Activated CD4-positive, alpha-beta T cell treated with anti-CD3 and anti-CD28 coated beads, Interleukin-2, amount 50 U/mL, for 16 hours (primary cell): ENCODE measurements at places on chromosomes 2 and 18.

GRCh38 chr2:168599738-168600137 lies 143.7 kb downstream of the CERS6 start:
- no peak for DNase-seq

- no peak for DNase-seq
Observed at GRCh38 chr18:2680216-2680792, 24.8 kb downstream of the SMCHD1 start.

GRCh38 chr18:49514577-49514976 lies 27.5 kb upstream of the C18orf32 start:
- no peak for DNase-seq

GRCh38 chr2:24315669-24316068 lies 44.7 kb downstream of the ITSN2 start:
- DNase-seq: peak; percentile 81

GRCh38 chr2:11096591-11096990 lies 58.7 kb upstream of the SLC66A3 start:
- no peak for DNase-seq

DNA sequence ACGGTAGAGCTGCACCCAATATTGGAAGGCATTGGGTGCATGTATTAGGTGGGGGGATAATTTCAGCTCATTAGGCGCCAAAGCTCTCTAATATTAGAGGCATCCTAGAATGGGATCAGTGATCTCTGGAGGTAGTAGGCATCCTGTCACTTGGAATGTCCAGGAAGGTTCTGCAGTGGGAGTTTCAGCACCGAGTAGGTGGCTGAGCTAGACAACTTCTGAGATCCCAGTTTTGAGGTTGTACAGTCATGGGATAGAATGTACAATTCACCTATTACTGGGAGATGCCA lies 210.9 kb downstream of the MYCN start:
- DNase-seq: no peak

- DNase-seq: no peak
Observed at GRCh38 chr2:7752291-7752690, 835.1 kb downstream of the RNF144A start.

- DNase-seq: no peak
Observed at GRCh38 chr2:233980955-233981561, 63.9 kb downstream of the TRPM8 start.

DNA sequence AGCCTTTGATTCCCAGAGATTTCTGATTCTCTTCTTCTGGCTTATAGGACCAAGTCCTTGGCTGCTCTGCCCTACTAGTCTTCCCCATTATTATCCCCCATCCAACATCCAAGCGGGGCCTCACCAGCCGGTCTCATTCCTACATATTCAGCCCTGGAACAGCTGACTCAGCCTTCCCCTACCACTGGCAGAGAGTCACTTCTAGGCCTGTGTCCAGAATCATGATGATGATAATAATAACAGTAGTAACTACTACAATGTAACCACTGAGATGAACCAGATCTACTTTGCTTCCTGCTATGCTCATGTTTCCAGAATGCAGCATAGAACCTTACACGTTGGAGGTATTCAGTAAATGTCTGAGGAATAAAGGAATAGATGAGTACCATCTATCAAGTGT lies 295.2 kb downstream of the SRBD1 start:
- DNase-seq: no peak

GRCh38 chr2:171862501-171862900 lies 31.5 kb downstream of the SLC25A12 start:
- no peak for DNase-seq

DNA sequence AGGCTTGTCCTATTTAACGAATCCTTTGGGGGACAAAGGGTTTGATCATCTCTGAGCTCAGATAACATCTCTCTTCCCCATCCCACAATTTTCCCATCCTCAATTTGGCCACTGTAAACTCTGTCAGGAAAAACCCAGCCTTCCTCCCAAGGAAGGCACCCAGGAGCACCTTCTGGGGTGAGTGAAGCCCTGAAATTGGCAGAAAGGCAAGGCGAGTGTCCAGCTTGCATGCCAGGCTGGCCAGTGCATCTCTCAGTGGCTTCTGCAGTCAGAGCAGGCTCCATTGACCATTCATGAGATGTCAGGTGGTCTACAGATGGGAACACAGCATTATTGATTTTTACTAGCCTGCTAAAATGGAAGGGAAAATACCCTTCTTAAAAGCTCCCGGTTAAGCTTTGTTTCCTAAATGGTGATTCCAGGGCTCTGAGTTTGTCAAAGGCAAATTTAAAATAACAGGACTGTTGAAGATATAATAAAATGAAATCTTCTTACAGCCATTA lies 83.2 kb upstream of the BOD1L2 start:
- DNase-seq: no peak

DNA sequence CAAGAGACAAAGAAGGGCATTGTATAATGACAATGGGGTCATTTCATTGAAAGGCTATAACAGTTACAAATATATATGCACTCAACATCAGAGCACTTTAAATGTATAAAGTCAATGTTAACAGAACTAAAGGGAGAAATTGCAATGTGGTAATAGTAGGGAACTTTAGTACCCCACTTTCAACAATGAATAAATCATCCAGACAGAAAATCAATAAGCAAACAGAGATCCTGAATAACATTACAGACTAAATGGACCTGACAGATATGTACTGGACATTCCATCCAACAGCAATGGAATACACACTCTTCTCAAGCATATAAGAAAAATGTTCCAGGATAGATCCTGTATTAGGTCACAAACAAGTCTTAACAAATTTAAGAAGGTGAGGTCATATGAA lies 90.5 kb upstream of the ALKAL2 start:
- no peak for DNase-seq

DNA sequence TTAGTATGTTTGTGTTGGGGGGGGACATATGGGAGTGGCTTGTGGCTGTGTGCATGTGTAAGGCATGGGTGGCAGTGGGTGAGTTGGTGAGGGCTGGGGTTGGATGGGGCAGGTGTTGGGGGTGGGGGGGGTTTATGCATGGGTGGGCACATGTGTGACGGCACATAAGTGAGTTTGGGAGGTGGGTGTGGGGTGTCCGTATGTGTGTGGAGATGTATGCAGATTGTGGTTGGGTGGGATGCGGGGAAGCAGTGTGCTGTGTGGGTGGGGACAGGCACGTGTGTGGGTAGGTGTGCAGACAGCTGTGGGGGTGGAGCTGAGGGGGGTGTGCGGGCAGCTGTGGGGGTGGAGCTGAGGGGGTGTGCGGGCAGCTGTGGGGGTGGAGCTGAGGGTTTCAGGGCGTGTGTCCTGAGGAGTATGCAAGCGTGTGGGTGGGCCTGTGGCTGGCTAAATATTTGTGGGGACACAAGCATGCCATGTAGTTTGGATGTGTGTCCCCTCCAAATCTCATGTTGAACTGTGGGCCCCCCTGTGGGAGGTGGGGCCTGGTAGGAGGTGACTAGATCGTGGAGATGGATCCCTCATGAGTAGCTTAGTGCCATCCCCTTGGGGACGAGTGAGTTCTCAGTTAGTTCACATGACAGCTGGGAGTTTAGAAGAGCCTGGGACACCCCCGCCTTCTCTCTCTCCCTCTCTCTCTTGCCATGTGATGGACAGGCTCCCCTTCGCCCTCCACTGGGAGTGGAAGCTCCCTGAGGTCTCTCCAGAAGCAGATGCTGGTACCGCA lies 59.4 kb downstream of the ANKMY1 start:
- no peak for DNase-seq

DNA sequence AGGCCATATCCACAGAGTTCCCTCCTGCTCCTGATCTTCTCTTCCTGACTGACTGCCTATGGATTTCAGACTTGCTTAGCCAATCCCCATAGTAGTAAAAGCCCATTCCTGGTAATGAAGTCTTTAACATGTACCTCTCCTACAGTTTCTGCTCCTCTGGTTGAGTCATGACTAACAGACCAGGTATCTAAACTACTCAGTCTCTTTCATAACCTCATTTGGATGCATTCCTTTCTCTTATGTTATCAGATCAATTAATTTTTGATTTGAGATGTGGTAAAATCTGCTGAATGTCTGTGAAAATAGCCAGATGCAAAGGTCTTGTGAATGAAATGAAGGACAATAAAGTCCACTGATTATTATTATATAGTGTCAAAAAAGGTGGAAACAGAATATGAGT lies 198.0 kb downstream of the NBAS start:
- DNase-seq: peak; percentile 3

DNA sequence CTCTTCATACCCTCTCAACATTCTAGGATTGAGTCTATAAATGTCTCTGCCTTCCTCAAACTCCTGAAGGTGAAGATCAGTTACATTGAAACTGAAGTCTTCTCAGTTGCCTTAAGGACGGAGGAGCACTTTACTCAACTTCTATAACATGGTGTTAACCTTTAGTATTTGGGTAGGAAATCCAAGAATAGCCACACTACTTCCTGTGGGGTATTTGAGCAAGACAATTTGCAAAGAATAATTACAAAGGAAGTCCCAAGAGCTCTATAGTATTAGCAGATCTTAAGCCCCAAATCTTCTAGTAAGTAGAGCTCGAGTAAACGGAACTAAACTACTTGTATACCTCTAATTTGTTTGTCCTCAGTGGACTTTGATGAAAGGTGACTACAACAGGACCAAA lies 80.9 kb downstream of the SP100 start:
- no peak for DNase-seq

DNA sequence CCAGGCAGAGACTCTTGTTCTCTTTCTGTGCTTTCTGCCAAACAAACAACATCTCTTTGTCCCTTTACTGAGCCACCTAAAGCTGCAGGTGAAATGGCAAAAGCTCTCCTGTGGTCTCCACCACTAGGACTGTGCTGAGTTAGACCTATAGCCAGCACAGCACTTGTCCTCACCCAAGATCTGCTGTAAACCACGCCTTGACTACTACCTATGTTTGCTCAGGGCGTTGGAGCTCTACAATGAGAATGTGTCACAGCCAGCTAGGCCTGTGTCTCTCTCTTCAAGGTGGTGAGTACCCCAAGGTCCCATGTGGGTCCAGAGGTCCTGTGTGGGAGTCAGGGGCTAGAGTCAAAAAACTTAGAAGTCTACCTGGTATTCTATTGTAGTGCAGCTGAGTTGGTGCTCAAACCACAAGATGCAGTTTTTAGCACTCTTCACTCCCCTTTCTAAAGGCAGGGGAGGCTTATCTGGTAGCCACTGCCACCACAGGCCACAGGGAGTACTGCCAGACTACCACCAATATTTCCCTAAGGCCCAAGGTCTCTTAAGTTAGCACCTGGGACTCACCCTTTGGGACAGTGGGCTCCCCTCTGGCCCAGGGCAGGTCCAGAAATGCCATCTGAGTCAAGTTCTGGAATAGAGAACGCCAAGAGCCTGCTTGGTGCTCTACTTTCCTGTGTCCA lies 96.8 kb upstream of the RPRM start:
- no peak for DNase-seq

DNA sequence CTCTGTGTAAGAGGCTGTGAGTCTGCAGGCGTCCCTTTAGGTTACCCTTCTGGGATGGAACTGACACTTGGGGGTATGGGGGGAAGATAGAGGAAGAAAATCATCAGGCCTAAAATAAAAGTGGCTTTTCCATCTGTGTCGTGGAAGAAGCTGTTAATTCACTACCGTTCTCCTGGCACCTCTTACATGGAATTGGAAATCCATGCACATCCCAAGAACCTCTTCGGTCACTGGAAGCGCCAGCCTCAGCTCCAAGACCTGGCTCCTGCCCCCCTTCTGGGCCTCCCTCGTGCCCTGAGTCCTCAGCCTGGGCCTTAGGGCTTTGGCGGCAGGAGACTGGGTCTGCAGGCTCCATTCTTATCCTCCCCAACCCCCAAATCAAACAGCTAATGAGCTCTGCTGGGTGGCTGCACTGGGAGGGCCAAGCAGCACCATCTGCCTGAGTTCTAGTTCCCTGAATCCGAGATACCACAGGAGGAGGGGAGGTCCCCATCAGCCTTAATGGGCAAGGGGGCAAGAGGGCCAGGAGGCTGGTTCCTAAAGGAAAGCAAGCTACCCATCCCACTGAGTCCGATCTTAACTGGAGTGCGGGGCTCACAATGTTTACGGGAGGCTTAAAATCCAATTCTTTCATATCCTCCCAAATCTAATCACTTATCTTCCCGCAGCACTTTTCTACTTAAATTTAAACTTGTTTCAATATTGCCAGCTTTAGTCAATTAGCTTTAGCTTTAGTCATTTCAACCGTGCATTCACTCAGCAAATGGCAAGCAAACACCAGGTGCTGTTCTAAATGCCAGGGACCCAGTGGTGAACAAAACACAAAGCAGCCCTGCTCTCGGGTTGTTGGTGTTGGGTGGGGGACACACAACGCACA lies 52.8 kb downstream of the FAM178B start:
- no peak for DNase-seq

DNA sequence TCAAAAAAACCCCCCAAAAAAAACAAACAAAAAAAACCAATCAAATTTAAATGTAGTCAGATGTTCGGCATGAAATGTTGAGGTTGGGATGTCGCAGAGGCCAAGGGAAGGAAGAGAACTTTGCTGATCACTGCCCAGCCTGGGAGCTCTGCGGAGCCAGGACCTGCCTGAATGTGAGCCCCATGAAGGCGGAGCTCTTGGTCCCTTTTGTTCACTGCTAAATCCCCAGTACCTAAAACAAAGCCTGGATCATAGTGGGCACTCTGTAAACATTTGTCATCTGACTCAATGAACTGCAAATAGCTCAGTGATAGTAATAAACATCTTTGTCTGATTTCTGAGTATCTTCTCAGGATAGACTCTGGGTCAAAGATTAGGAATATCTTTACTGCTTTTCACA lies 64.0 kb downstream of the NGEF start:
- DNase-seq: no peak

DNA sequence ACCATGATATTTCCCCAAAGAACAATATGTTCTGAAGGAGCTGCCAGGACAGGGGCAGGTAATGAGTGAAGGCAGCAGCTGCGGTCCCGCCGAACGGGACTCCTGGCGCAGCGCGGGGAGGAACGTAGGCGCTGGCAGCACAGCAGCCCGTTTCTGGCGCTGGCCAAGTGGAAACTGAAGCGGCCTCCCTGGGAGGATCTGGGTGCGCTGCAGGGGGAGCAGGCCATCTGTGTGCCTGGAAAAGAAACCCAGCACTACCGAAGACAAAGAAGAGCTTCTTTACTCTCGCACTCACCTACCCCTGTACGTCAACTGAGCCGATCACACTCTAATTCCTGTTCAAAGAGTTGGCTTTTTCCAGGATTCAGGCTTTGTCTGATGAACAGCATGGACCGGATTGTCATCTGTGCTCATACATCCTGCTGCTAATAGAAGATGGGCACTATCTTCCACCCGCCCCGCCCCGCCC lies 11.8 kb downstream of the G6PC2 start:
- no peak for DNase-seq

DNA sequence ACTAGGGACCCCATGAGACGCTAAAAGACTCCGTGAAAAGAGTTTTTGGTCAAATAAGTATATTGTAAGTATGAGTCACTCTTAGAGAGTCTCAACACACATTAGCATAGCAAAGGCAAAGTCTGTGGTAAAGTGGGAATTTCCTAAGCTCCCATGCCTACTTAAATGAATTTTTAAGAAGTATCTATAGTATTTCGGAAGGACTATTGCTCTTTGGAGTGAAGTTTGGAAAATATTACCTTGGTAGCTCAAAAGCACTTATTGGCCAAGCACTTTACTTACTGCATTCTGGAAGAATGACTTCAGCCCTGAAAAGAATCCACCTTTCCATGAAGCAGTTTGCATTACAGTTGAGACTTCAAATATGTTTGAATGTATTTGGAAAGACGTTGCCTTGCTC lies 57.1 kb downstream of the CAVIN2 start:
- DNase-seq: no peak
